ENCODE measurements at places on chromosomes 6 and 20. TPM values are rescaled to one million over a fixed set of nuclear protein-coding genes. Genes with fewer than 3 reads are reported as not detected.

Gene SYCP2
- 1.1 TPM for total RNA-seq

Gene UST
- total RNA-seq = under 0.01 TPM

Gene TSBP1
- not detected for total RNA-seq

Gene SLC26A8
- not detected for total RNA-seq

Gene NTSR1
- under 0.01 TPM for total RNA-seq

Gene ZFP57
- total RNA-seq = 0.51 TPM

Gene FARS2
- 26.8 TPM for total RNA-seq

Gene MMUT
- 10.2 TPM for total RNA-seq

Gene VSX1
- not detected for total RNA-seq

Gene BLOC1S5
- total RNA-seq = 14.6 TPM

Gene ADA
- total RNA-seq = 29.8 TPM

Gene LY6G6F
- total RNA-seq = not detected

Gene GUCA1A
- not detected for total RNA-seq

Gene OR2H1
- total RNA-seq = under 0.01 TPM

Gene CCDC170
- under 0.01 TPM for total RNA-seq

Gene POLR1H
- 36.2 TPM for total RNA-seq

Gene THBS2
- 0.51 TPM for total RNA-seq

Gene GLP1R
- total RNA-seq = not detected

Gene GMPR
- total RNA-seq = 10.9 TPM

Gene MLIP
- total RNA-seq = 1.3 TPM

Gene CTAGE9
- total RNA-seq = not detected

Gene TRMT6
- 4.2 TPM for total RNA-seq

Gene ADGB
- not detected for total RNA-seq

Gene SULF2
- total RNA-seq = 220 TPM

Gene KIAA1755
- not detected for total RNA-seq

Gene CLVS2
- total RNA-seq = not detected

Gene ZBTB46
- 67.1 TPM for total RNA-seq

Gene EPHA7
- under 0.01 TPM for total RNA-seq

Gene WFDC6
- total RNA-seq = not detected
